CD4-positive, alpha-beta T cell (primary cell): ENCODE measurements at places on chromosomes 5 and 9.

DNA sequence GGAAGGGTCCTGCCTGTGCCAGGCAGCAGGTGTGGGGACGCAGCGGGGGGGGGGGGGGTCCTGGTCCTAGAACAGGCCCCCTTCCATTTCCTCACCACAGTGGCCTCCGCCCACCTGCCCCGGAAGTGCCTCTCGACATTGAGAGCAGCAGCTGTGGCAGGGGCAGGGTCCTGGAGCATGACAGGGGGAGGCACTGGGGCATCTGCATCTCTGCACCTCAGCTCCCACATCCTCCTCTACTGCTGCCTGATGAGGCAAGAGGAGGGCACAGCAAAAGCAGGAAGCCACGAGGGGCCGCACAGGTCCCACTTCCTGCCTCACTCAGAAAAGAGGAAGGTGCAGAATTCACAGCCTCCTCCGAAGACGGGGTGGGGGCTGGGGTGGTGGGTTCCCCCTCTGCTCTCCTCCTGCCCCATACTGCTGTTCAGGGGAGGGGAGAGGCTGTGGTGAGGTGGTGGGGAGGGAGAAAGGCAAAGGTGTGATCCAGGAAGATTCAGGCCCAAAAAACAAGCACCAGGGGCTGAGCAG, 14.8 kb downstream of the AKNA start:
- DNase-seq, result peak; percentile 94

DNA sequence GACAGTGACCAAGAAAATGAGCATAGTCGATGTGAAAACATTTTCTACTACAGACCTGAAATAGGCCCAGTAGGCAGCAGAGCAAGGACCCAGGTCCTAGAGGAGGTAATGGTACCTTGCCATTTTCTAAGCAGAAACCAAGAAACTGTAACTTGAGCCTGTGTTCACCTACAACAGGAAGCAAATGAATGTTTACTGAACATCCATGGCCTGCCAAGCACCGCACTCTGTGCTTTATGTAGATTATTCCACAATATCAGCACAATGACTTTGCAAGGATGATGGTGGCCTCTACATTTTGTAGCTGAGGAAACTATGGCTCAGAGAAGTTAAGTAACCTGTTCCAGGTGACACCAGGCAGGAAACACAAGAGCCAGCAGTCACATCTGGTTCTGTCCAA, 215.3 kb downstream of the SPOCK1 start:
- no peak for DNase-seq

DNA sequence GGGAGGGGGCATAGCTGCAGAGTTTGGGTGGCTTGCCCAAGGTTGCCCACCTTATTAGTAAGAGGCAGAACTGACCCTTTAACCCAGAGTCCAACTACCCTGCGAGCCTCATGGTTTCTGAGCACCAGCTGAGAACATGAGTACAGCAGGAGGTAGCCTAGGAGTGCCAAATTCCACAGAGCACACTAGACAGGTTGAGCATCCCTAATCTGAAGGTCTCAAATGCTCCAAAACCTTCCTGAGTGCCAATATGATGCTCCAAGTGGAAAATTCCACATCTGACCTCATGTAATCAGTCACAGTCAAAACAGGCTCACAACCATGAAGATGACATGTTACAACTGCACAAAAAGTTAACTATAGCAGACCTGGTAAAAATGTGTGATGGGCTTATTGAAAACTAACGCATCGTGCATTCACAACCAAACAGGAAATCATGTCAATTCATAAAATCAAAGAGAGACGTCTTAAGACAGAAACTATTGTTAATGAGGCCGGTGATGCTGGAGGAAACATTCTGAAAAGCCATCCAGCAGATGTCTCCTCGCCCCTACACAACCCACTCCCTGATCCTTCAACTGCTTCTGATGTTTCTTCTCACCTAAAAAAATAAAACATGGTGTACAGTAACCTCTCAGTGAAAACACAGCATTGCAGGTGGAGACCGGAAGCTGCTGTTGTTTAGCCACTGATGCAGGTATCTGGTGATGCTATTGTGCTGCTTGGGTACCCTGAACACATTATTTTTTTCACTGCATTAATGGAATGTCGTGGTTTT, 25.0 kb downstream of the PTCH1 start:
- no peak for DNase-seq

DNA sequence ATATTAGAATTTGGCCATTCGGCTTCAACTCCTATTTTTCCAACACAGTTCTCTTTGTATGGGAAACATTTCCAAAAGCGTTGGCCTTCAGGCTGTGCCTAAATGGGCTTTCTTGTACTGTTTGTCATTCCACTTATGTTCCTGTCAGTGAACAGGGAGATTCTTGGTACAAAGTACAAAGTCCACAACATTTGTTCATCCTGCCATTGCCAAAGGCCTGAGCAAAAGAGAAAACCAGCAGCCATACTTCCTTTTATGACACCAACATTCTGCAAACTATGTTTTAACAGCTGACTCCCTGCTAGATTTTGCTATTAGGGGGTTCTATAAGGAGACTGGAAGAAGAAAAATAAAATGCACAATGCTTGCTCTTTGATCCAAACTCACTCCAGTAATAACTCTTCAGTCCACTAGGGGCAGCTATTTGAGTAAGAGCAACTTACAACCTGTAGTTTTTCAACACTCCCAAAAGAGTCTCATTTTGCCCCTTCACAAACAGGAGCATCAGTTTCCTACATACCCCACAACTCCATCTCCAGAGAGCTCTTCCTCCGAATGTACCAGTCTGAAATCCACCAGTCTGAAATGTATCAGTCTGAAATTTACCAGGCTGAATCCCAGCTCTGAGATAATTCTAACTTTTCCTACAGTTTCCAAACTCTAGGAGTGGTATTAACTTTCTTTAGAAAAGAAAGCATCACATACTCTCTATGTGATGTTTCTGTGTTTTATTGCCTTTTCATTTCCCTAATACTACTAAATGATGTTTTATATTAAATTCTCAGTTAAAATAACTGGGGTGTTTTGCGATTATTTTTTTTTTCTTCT, 693.8 kb downstream of the DNAH5 start:
- no peak for DNase-seq

DNA sequence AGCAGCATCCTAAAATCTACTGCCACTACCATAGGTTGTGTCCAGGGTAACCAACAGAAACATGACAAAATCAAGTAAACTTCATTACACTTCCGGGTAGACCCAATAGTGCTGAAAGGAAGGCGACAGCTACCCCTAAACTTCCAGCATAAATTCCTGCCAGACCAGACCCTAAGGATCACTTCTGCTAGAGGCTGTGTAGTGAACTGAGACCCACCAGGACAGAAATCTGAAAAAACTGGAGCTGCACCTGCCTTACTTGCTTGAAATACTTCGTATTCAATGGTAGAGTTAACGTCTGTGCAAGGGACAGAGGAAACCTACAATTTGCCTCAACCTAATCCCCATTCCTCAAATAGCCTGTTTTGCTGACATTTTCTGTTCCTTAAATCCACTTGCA, 1.0 kb upstream of the SECISBP2 start:
- DNase-seq, result no peak

- DNase-seq, result no peak
Observed at GRCh38 chr5:133205204-133205603, 153.4 kb downstream of the HSPA4 start.

DNA sequence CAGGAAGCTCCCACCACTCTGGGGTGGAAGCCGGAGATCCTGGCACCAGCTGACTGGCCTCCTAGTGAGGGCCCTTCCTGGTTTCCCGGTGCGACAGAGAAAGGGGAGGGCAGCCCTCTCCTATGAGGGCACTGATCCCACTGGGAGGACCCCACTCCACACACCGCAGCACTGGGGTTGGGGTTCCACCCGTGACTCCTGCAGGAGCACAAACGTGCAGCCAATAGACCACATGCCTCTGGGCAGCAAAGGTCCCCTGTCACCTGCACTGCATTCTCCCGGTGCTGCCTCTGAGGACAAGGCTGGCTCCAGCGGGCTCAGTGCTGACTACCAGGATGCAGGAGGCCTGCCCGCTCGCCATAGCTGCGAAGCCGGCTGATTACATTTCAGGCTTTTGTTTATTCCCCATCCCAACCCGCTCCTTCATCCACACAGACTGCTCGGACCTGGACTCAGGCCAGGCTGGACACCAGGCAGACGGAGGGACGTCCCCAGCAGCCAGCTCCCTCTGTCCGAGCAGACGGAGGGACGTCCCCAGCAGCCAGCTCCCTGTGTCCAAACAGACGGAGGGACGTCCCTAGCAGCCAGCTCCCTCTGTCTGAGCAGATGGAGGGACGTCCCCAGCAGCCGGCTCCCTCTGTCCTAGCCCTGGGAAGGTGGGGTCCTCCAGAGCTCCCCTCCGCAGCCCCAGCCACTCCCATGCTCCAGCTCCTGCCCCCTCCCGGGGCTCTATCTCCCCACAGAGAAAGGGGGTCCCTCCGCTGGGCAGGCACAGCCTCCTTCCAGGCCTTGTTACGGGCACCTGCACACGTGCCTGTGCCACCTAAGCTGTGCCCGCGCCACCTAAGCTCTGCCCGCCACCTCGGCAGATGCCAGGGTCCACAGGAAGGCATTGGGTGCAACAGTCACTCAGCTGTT, 8.8 kb upstream of the CEP72 start:
- no peak for DNase-seq

DNA sequence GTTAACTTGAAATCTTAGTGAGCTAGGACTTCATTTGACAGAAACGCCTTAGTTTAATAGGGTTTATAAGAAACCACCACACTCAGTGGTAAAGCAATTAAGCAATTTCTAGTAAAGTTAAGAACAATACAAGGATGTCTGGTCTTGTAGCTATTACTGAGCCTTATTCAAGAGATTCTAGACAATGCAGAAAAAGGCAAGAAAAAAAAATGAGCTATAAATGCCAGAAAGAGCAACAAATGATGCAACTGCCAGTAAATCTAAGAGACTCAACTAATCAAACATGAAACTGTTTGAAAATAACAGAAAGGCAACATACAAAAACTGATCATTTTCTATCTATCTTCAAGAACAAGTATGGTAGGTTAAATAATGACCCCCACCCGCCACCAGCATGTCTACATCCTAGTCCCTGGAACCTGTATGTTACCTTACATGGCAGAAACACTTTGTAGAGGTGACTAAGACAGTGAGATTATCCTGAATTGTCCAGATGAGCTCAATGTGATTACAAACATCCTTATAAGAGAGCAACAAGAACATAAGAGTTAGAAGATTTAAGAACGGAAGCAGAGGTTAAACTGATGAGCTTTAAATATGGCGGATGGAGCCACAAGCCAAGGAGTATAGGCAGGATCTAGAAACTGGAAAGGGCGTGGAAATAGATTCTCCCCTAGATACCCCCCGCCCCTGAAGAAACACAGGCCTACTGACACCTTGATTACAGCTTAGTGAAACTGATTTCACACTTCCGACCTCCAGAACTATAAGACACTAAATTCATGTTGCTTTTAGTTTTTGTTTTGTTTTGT, 93.0 kb downstream of the SUSD1 start:
- DNase-seq, result no peak

DNA sequence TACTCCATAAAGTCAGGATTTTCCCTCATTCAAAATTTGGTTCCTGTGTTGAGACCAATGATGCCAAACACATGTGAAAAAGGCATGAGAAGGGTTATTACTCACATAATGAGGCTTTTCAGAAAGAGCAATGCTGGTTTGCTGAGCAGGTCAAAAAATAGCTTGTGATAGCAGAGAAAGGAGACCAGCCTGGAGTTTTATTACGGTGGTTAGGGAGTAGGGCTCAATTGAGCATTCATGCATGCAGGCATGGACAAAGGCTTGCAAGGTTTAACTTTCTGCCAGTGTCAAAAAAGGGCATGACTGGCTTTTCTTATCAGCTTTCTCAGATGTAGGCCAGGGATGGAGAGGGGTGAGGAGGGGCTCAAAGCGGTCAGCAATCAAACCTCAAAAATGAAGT, 628.3 kb downstream of the DNAH5 start:
- DNase-seq, result no peak

GRCh38 chr9:130243015-130243881, 22.3 kb upstream of the HMCN2 start:
- DNase-seq, result peak; percentile 88

- no peak for DNase-seq
Observed at GRCh38 chr9:83011611-83012010, 51.3 kb downstream of the RASEF start.
